Activated naive CD4-positive, alpha-beta T cell treated with anti-CD3 and anti-CD28 coated beads, Interleukin-2, amount 50 U/mL, for 72 hours (primary cell): ENCODE measurements at places on chromosomes 16 and 17. TPM values are rescaled to one million over a fixed set of nuclear protein-coding genes. Genes with fewer than 3 reads are reported as not detected.

DNA sequence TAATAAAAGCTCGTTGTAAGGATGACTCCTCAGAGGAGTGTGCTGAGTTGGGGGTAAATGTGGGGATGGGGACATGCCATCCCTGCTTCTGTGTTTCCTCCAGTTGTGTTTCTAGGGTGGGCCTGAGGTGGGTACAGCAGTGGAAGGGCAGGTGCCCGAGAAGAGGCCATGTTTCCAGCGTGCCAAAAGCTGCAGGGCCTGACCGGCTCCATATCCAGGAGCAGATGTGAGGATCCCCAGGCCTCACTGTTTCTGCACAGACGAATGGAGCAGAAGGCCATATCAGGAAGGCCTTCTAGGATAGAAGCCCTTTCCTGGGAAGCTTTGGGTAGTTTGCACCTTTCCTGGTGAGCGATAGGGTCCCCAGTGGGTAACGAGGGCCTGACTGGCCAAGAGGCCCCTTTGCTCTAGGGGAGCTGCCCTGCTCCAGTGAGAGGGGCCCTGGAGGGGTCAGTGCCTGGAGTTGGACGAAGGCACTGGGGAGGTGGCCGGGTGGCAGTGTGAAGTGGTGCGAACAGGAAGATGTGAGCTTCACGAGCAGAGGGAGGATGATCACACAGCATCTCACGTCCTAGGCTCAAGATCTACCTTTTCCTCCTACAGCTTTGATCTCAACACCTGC is 62.9 kb downstream of the SHISA6 start:
- DNase-seq: no peak

MYH2 gene
- total RNA-seq: not detected

DNA sequence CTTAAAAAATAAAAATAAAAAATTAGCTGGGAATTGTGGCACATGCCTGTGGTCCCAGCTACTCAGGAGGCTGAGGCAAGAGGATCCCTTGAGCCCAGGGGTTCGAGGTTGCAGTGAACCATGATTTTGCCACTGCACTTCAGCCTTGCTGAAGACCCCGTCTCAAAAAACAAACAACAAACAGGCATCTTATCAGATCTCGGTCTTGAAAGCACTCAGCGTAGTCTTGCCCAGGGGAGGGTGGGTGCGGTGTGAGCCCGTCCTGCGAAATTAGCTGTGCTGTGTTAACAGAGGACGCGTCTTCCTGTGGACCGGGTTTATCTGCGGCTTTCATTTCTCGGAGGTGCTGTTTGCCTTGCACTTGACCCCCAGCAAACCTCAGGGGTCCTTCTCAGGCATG is 5.4 kb downstream of the GAA start:
- no peak for DNase-seq

GRCh38 chr17:69567130-69567529 is 152.6 kb downstream of the MAP2K6 start:
- no peak for DNase-seq

ATP2A3 gene
- 110 TPM for total RNA-seq

DNA sequence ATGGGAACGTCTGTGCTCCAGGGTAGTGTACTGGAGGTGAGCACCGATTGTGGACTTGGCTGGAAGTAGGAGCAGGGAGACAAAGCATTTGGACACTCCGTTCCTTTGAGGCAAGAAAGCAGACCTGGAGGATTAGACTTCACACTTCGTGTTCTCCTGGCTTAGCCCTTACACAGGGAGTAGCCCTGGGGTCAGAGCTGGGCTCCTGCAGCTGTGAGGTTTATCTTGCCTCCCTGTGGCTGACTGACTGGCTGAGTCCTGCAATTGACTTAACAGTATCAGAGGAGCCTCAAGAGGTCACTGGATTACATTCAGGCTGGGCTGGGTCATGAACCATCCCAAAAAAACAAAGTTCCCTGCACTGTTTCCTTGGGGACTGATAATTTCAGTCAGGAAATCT is 37.1 kb downstream of the MPRIP start:
- DNase-seq: no peak

DNA sequence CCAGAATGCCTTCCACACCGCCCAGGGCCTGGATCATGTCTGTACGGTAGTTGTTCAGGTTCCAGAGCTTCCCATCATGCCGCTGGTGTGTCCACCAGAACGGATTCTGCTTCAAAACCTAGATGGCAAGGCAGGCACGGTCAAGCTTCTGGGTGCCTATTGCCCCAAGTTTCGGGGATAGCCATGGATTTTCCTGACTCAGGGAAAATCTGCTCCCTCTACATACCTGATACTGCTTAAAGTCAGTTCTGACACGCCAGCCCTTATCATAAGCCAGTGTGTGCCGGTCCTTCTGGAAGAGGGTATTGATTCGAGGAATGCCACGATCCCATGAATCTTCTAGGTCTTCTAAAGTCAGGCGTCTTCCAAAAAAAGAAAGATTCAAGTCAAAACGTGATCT is 11.4 kb upstream of the RILP start:
- no peak for DNase-seq

DNA sequence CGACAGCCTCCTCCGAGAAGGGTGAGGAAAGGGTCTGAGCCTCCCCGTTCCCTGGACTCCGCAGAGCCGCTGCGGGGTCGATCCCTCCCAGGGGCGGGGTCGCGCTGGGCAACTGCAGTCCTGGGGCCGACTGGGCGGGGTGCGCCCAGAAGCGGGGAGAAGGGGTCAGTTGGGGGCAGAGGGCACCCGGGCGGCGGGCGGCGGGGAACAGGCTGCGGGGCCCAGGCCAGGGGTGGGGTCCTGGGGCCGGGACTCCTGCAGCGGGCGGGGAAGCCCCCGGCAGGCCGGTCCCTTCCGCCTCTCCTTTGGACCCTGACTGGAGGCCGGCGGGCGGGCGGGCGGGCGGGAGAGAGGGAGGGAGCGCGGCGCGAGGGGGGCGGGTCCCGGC is 352 bp downstream of the GGNBP2 start:
- no peak for DNase-seq

- DNase-seq: no peak
Observed at GRCh38 chr16:56514845-56515244, 5.0 kb downstream of the BBS2 start.

GRCh38 chr17:43326490-43327275 is 72.1 kb upstream of the ARL4D start:
- DNase-seq: no peak

DNA sequence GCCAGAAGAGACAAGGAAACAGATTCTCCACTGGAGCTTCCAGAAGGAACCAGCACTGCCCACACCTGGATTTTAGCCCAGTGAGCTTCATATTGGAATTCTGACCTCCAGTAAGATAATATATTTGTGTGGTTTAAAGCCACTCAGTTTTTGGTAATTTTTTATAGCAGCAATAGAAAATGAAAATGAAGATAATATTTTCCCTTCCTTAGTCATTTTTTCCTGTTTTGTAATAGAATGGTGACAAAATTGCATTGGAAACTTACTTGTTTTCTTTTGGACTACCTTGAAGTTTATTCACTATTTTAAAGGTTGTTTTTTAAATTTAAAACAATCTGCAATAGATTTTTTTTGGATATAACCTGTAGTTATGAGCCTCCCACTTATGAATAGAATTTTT is 29.8 kb upstream of the IRF8 start:
- DNase-seq: no peak

MYCBPAP gene
- 0.30 TPM for total RNA-seq
